Stimulated activated CD8-positive, alpha-beta memory T cell treated with anti-CD3 and anti-CD28 coated beads, Interleukin-7, amount 100 ng/mL, for 1 hour (primary cell): ENCODE measurements at places on chromosomes 16 and 17.

GRCh38 chr16:27259710-27260109 is 8.9 kb downstream of the NSMCE1 start:
- DNase-seq = no peak

DNA sequence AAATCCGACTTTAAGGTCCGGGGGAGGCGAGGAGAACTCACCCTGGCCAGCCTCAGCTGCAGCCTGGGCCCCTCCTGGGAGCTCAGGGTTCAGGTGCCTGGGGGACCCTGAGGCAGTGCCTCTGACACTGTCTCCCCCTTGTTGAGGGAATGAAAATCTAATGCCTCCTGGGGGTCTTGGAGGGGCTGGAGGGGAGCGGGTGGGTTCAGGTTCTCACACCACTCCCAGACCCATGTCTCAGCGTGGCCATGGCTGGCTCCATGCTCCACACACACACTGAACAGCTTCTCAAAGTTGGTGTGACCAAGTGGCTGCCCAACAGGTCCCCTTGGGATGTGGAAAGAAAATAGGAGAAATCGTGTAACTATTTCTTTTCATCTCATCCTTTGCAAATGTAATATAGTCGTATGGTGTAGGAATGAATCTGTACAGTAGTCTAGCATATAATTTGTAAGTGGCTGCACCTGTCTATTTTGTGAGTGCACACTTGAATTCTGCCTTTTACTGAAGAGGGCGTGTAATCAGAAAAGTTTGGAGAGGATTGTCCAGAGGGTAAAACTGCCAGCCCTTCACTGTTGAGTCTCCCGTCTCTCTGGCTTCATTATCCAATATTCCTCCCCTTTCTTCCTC is 788 bp upstream of the PRCD start:
- DNase-seq = no peak

DNA sequence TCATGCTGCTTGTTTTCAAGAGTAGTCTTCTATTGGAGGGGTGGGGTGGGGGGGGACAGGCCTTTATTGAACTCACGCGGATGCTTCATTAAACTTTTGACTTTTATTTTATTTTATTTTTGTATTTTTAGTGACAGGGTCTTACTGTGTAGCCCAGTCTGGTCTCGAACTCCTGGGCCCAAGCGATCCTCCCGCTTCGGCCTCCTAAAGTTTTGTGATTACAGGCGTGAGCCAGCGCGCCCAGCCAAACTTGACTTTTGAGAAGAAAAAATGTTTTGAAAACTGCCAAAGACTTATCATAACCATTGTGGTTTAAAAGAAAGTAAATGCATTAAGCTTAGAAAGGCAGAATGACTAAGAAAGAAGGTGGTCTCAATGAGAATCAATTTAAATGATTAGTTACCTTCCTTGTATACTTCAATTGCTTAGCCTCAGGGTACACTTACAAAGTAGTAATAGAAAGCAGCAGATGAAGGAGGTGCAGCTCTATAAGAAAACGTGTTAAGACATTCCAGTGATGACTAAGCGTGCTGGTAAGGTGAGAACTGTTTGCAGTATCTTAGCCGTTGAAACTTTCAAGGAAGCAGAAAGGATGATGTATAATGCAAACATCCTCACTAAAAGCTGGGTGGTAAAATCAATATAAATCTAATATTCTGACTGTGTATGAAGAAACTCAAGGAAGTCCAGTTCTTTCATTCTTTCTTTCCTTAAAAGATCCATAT is 1.2 kb downstream of the AP2B1 start:
- DNase-seq = no peak

DNA sequence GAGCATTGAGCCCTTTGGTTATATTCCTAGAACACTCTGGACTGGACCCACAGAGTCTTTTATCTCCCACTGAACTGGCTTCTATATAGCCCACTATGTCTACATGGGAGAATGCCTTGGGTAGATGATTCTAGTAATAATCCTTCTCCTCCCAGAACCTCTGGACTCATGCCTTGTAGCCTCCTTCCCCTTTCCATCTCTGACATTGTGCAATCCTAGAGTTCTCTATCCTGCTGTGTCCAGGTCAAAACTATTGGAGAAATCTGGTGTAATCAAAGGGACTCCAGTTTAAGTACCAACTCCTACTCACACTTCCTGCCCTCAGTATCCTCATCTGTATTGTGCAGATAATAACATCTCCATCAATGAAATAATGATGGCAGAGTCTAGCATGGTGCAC is 9.1 kb downstream of the RCVRN start:
- no peak for DNase-seq

GRCh38 chr17:67841992-67842391 is 16.7 kb downstream of the BPTF start:
- no peak for DNase-seq
